Activated CD8-positive, alpha-beta T cell treated with anti-CD3 and anti-CD28 coated beads for 36 hours (primary cell): ENCODE measurements at places on chromosomes 4 and X. TPM values are rescaled to one million over a fixed set of nuclear protein-coding genes. Genes with fewer than 3 reads are reported as not detected.

The GBA3 gene
- total RNA-seq: not detected

The GPAT3 gene
- 2.7 TPM for total RNA-seq

The SLC6A14 gene
- not detected for total RNA-seq

The RASGEF1B gene
- total RNA-seq: 6.2 TPM

The MAGEC1 gene
- total RNA-seq: not detected

The RTL5 gene
- 0.31 TPM for total RNA-seq

GRCh38 chr4:173866322-173867026 lies 336.4 kb upstream of the HAND2 start:
- H3K4me1 ChIP-seq: no peaks in the 10 kb centered on the region
- H3K27me3 ChIP-seq: no peaks in the 10 kb centered on the region
- no peaks in the 10 kb centered on the region for H3K36me3 ChIP-seq
- H3K4me3 ChIP-seq: no peak overlapping the region

- no peak overlapping the region for H3K4me3 ChIP-seq
- DNase-seq: no peak
- no peaks in the 10 kb centered on the region for H3K4me1 ChIP-seq
- no peaks in the 10 kb centered on the region for H3K36me3 ChIP-seq
- no peak overlapping the region for H3K27ac ChIP-seq
Observed at GRCh38 chr4:61473306-61473705, 273.2 kb downstream of the ADGRL3 start.

DNA sequence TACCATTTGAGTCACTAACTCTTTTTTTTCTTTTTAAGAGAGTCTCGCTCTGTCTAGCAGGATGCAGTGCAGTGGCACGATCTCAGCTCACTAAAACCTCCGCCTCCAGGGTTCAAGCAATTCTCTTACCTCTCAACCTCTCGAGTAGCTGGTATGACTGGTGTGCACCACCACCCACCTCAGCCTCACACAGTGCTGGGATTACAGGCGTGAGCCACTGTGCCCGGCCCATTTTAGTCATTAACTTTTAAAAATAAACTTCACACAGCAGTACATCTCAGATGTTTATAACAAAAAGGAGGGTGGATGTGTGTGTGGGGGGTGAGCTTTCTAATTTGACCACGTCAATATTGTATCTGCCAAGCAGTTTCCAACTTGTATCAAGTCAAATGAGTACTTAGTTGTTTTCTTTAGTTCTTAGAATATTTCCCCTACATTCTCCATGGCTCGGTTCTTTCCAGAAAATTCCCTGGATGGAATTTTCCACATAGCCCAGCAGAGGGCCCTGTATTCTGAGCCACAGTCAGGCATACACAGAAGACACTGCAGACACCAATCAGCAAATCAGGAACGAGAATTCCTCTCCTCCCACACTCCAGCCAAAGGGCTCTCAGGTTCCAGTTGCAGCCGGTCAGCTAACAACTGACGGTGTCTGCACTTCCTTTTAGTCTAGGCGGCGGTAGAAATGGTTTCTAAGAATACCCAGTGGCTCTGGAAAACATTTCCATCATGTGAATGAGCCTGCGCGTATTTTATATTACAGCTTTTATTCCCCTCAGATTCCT lies 20.1 kb upstream of the ARAF start:
- no peak overlapping the region for H3K4me3 ChIP-seq
- H3K27ac ChIP-seq: no peak overlapping the region
